ENCODE measurements at places on chromosomes 2 and 18. TPM values are rescaled to one million over a fixed set of nuclear protein-coding genes. Genes with fewer than 3 reads are reported as not detected.

GRCh38 chr2:60633615-60634014 lies 80.2 kb upstream of the BCL11A start:
- DNase-seq: no peak

DNA sequence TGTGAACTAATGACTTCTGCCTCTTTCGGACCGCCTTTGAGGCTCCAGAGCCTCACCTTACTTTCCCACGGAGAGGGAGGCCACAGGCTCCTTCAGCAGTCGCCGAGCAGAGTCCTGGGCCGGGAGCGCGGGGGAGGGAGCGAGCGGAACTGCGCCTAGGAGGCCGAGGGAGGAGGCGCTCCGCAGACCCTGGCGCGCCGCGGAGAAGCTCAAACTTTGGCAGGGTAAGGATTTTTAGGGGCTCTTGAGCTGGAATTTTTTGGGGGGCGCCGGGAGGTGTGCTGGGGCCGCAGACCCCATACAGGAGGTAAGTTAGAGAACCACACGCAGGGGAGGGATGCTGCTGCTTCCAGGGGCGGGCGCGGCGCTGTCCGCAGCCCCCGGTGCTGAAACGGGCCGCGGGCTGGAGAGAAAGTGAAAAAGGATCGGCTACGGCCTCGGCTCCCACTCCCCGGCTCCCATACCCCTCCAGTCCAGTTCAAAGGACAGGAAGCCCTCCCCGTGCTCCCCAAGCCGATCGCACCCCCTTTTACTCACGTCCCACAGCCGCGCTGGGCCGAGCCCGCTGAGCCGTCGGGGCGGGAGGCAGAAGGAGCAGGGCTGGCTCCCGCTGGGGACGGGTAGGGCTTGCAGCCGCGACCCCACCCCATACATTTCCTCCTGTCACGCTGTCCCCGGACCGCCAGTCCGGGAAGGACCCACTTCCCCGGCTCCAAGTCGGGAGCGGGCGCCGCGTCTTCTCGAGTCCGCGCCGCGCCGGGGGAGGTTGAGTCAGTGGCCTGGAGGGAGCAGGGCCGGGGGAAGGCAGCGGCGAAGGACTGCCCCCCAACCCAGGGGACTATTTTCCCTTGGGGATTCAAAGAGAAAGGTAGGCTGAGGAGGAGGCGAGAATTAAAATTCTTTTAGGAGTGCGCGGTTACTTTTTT lies at the start of gene CNGA3:
TSS of gene CNGA3 (plus strand) at position 146 of the 926 bp plus-strand sequence. CDS start 23,520 bp downstream, outside the sequence.
- no peak for DNase-seq

The ANKRD53 gene
- total RNA-seq: not detected

The FZD7 gene
- total RNA-seq: 17.4 TPM

- DNase-seq: no peak
Observed at GRCh38 chr2:151637271-151637781, 97.0 kb downstream of the NEB start.

The CNDP1 gene
- total RNA-seq: not detected

The CYRIA gene
- total RNA-seq: not detected

DNA sequence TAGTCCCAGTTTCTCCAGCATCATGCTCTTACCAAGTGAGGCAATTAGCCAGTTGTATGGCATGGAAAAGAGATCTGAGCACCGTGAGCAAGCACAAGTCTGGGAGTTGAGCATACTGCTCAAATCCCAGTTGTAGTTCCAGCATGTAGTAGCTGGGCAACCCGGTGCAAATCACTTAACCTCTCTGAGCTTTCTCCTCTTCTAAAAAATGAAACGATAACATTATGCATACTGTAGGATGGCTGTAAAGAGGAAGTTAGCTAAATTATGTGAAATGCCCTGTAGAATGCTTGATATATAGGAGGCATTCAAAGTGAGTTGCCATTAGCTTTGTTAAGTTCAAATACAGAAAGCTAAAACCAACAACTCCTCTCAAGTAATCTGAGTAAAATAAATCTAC lies 164.0 kb upstream of the ZEB2 start:
- no peak for DNase-seq

DNA sequence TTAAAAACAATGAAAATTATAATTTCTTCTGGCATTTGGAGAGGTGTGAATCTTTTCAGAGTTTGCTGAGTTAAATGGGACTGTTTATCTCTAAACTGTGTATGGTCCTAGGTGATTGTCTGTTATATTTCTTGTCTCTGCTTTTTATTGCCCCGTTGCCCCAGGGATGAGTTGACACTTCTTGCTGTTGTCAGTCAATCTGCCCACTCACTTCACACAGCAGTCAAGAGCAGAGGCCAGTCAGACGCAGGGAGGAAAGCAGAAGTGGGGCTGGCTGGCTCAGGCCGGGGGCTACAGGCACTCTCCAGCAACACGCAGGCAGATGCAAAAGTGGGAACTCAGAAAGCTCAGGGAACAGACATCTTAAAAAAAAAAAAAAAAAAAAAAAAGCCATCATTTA lies 365.2 kb downstream of the CLIP4 start:
- DNase-seq: no peak

DNA sequence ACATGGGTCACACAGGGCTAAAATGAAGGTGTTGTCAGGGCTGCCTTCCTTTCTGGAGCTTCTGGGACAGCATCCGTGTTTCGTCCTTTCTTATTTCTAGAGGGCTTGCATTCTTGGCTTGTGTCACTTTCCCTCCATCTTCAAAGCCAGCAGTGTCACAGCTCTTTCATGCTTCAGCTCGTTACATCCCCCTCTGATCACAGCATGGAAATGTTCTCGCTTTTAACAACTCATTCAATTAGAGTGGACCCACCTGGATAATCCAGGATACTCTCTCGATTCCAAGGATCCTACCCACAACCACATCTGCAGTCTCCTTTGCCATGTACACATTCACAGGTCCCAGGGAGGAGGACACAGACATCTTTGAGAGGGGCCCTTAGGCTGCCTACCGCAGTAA lies 316.2 kb upstream of the FIGN start:
- no peak for DNase-seq

DNA sequence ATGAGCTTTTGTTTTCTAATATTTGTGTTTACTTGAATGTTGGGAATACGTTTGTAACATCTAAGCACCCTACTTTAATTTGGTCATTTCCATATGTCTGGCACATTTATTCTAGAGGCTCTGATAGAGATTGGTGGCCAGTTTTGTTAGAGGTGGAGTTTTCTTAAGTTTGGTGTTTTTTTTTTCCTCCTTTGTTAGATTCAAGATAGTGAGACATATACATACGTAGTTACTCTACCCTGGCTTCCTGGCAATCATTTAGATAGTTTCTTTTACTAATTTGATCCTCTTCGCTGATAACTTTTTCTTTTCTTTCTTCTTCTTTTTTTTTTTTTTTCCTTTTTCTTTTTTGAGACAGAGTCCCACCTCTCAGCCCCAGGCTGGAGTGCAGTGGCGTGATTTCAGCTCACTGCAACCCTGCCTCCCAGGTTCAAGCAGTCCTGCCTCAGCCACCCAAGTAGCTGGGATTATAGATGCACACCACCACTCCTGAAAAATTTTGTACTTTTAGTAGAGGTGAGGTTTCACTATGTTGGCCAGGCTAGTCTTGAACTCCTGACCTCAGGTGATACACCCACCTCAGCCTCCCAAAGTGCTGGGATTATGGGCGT lies 26.6 kb downstream of the SMCHD1 start:
- DNase-seq: no peak

DNA sequence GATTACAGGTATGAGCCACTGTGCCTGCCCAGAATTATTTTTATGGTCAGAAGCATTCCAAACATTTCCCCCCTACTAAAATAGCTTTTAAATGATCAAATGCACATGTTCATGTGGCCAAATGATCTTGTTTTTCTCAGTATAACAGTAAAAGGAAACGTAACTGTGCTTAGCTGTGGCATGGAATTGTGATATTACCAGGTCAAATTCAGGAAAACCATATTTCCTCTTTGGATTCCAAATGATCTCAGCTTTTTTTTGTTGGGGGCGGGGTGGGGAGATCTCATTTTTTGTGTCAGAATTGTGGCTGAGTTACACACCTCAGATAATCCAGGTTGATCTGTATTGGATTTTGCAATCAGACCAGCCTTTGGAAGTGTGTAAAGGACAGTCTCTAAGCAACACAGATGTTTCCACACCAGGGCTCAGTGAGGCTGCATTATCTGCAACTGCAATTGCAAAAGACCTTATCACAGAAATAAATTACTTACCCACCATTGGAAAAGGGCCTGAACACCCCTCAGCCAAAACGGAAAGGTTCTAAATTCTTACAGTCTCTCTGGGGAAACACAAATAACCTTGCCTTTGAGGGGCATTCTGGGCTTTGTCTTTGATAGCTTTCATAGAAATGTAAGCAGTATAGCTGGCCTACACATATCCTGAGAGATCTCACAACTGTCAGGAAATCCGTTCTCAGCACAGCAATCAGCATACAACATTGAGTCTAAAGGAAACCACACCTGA lies 8.4 kb downstream of the CASP10 start:
- DNase-seq: no peak

The SFTPB gene
- not detected for total RNA-seq

DNA sequence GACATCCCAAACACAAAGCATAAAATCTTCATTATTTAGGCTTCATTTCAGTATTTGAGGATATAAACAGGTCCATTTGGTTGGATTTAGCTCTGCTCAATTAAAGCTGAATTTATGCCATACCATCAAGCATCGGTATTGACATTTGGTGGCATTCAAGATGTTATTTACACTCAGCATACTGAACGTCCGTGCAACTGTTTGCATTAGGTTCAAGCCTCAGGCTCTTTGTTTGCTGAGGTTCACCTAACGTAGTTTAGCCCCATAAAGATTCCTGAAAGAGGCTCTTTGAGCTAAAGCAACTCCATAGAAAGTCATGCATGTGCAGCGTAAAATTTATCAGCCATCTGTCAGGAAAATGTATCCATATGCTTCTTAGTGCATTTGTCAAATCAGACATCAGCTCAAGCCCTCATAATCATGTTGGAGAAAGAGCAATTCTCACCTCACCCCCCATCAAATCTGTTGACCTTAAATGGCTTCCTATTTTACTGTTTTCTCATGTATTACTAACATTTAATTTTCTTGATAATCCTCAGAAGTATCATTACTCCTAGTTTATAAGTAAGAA lies 366.9 kb downstream of the EPHA4 start:
- DNase-seq: no peak

- no peak for DNase-seq
Observed at GRCh38 chr2:106195456-106195855, 1.4 kb upstream of the UXS1 start.

DNA sequence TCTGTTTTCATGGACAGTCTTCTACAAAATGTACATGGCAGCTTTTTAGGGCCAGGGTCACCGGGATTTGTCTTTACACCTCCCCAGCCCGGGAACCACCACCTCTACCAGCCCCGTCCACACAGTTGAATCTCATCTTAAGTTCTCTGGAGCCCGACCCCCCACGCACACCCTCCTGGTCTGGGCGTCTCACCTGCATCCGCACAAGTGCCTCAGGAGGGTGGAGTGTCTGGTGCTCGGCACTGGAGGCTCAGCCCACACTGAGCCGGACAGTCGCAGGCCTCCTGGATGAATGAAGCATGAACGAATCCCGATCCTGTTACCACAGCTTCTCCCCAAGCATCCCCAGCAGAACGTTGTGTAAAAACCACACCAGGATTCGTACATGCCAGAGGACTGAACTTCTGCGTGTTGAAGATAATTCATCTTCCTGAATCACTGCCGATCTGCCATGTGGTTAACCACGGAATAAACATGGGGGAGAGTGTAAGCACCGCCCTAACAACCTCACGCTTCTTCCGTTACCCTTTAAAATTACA lies 162.0 kb downstream of the RTP5 start:
- DNase-seq: no peak

DNA sequence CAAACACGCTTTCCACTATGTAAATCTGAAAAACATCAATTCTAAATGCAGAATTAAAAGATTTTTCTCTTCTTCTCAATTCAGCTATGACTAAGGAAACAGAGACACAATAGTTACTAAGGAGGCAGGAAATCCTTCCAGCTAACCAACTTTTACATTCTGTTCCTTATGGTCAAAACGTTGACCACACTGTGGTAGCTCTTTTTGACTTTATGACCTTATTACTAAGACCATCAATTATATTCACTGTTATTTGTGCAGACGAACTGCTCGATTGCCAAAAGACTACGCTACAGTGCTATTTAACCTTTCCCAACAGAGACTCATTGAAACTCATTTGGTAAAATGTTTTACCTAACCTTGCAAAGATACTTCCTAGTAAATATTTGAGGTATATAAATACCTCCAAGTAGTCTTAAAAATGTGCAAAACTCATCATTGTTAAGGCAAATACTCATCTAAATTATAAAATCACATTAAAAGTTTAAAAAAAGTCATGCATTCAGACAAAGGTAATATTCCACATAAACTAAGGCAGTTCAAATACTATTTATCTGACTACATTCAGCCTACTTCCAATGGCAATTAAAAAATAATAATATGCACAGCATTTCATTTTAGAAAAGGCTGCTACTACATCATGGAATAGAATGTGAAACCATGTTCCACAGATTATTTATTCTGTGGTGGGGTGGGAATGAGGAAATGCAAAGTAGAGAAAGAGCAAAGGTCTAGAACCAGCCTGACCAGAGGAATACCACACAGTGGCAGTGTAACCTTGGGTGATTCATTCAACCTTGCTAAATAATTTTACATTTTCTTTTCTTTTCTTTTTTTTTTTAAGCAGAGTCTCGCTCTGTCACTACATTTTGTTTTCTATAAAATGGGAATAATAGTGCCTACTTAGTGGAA lies 139.9 kb downstream of the THADA start:
- peak; percentile 75 for DNase-seq

DNA sequence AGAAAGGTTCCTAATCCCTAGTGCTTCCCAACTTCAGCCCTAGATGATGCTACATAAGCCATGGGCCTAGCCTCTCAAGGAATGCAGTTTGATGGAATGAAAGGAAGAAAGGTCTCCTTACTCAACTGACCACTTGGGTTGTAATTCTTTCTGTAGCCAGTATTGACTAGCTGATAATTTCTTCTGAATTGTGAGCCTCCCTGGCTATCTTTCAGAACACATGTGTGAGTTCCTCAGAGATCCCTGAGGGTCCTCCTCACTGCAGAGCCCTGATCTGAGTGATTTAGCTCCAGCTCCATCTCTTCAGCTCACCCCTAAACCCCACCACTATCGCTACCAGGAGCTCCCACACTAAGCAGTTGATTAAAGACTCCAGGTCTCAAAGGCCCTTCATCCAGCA lies 31.5 kb downstream of the CFAP210 start:
- DNase-seq: no peak

GRCh38 chr2:213286161-213286560 lies 1.9 kb downstream of the SPAG16 start:
- DNase-seq: no peak

The QPCT gene
- 54.2 TPM for total RNA-seq

- no peak for DNase-seq
Observed at GRCh38 chr18:67545681-67546080, 29.2 kb upstream of the DSEL start.

DNA sequence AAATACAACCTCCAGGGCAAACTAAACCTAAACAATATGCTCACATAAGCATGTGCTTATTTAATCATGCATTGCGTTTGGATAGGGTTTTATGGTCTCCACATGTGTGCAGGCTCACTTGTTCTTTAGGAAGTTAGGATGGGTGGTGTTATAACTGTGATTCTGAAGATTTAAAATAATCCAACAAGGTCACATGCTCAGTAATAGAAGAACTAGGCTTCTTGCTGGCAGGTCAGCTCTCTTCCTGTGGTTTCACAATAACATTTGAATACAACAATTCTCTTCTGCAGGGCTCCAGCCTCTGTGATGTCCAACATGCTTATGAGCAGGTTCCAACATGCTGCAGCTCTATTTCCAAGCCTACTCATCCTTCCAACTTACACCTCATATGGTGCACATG lies 84.0 kb downstream of the MYL12B start:
- DNase-seq: no peak

The MRO gene
- total RNA-seq: not detected

Measured in HT-29 (cell line).